ENCODE measurements at places on chromosomes 11 and 22. TPM values are rescaled to one million over a fixed set of nuclear protein-coding genes. Genes with fewer than 3 reads are reported as not detected.

The SGSM1 gene
- total RNA-seq = 0.34 TPM

GRCh38 chr11:17522655-17523054 is 21.6 kb downstream of the USH1C start:
- no peak overlapping the region for H3K27ac ChIP-seq
- no peak for DNase-seq
- H3K4me3 ChIP-seq = no peak overlapping the region
- peaks cover 14% of the 10 kb centered on the region for H3K27me3 ChIP-seq

The KDELR3 gene
- 1.4 TPM for total RNA-seq

- no peak overlapping the region for H3K27ac ChIP-seq
- H3K4me3 ChIP-seq = no peak overlapping the region
- H3K27me3 ChIP-seq = peaks cover 6% of the 10 kb centered on the region
- peak; percentile 59 for DNase-seq
- no peaks in the 10 kb centered on the region for H3K36me3 ChIP-seq
- no peaks in the 10 kb centered on the region for H3K4me1 ChIP-seq
Measured at GRCh38 chr11:1640076-1640946, 10.7 kb downstream of the KRTAP5-5 start.

DNA sequence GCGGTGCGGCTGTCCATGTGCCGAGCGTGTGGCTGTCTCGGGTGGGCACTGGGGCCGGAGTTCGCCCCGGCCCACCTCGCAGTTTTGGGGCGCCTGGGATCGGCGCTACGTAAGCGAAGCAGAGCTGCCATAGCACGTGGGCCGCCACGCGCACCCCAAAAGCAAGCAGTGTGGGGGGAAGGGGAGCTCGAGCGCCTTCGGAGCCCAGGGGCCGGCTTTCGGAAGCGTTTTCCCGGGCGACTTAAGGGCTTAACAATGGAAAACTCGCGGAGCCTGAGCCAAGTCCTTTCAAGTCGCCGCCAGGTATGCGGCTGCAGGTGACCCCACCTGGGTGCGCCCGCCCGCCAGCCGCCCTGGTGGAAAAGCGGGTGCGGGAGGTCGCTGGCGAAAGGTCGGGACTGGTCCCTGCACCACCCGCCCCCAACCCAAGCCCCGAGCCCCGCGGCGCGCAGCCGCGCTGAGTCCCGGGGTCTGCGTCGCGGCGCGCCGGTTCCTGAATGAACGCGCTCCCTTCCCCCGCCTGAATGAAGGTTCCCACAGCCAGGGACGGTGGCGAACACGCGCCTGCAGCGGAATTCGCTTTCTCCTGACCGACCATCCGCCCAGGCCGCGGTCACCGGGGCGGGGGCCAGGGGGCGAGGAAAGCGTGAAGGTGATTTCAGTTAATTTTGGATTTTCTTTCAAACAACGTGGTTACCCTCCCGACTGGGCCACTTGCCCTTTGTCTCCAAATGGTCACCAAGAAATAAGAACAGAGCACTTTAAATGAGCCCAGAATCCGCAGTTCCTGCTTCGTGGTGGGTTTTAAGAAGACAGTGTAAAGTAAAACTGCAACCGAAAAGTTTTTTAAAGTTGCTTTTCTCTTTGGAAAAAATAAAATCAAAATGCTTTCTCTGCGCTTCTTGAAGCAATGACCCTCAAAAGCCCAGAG is 2.8 kb upstream of the CCND1 start:
- peak overlapping the region; percentile 22 for H3K4me3 ChIP-seq
- no peak for DNase-seq
- peak overlapping the region; percentile 72 for H3K27ac ChIP-seq
- H3K4me1 ChIP-seq = peaks cover 14% of the 10 kb centered on the region
- H3K27me3 ChIP-seq = peaks cover 67% of the 10 kb centered on the region
- no peaks in the 10 kb centered on the region for H3K36me3 ChIP-seq

DNA sequence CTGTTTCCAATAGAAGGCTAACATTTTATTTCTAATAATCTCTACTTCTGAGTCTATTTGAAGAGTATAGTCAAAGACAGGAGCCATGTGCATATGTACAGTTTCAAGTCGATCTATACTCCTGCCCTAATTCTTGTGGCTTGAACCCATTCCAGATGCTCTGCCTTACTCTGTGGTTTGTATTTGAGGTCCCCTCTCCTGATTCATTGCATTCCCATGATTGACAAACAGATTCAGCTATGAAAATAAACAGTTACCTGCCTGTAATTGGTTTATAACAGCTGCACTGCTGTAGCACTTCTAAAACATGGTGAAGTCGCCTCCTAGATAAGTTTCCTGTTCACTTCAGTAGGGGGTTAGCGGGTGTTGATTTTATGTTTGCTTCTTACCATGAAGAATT is 138.7 kb downstream of the SOX6 start:
- H3K27me3 ChIP-seq = no peaks in the 10 kb centered on the region
- DNase-seq = no peak
- H3K4me3 ChIP-seq = no peak overlapping the region
- H3K4me1 ChIP-seq = no peaks in the 10 kb centered on the region

GRCh38 chr11:46903846-46904245 is 14.5 kb downstream of the LRP4 start:
- no peak overlapping the region for H3K4me3 ChIP-seq
- no peak overlapping the region for H3K27ac ChIP-seq
- no peaks in the 10 kb centered on the region for H3K36me3 ChIP-seq
- H3K27me3 ChIP-seq = peaks cover 14% of the 10 kb centered on the region
- no peaks in the 10 kb centered on the region for H3K4me1 ChIP-seq

Data from activated naive CD8-positive, alpha-beta T cell treated with anti-CD3 and anti-CD28 coated beads, Interleukin-2, amount 10 ng/mL, durations not matched to agents 7 days and 5 days (primary cell).